ENCODE measurements at places on chromosomes 3 and 15.

GRCh38 chr15:48851956-48852355 is 26.0 kb upstream of the EID1 start:
- no peak for DNase-seq

DNA sequence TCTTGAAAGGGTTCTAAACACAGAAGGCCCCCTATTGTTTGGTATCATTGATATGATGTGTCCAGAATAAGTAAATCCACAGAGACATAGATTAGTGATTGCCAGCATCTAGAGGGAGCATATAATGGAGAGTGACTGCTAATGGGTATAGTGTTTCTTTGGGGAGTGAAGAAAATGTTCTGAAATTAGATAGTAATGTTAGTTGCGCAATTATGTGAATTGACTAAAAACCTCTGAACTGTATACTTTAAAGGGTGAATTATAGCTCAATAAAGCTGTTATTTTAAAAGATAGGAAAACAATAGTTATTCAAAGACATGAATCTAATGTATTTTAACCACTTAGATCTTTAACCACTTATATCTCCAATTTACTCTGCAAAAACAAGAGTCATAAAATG is 6.0 kb downstream of the SPICE1 start:
- no peak for DNase-seq

GRCh38 chr3:43071313-43071893 is 34.5 kb downstream of the POMGNT2 start:
- no peak for DNase-seq

- peak; percentile 35 for DNase-seq
Measured at GRCh38 chr3:167728176-167728575, 6.5 kb downstream of the PDCD10 start.

DNA sequence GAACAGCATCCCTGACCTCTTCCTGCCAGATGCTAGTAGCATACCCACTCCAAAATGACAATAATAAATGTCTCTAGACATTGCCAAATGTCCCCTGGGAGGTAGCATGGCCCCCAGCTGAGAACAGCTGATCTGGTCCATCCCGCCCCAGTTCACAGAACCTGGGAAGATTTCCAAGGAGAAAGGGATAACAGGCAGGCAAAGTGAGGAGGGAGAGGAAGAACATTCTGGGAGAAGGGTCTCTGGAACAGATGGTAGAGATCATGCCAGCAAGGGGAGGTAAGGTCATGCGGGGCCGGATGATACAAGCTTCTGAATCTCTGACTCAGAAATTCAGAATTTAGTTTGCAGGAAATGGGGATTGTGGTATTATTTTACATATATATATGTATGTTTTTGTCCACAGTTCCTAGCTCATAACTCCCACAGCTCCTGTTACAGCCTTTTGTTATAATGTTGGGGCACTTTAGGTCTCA is 192.7 kb downstream of the SUCLG2 start:
- no peak for DNase-seq

DNA sequence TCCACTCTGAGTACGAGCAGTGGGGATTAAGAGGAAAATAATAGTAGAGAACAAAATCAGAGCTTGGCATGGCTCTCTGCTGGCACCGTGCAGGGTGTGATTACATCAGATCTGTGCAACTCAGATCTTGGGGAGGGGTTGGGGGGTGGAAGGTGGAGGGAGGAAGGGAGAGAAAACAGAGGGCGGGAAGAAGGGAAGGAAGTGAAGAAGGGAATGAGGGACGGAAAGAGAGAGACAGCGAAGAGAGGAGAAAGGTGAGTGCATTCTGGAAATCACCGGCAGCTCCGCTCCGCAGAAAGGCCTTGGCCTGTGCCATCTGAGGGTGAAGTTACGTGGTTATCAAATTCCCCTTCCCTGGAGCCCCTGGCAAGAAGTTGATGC is 31.0 kb upstream of the ADAMTS17 start:
- DNase-seq, result no peak

DNA sequence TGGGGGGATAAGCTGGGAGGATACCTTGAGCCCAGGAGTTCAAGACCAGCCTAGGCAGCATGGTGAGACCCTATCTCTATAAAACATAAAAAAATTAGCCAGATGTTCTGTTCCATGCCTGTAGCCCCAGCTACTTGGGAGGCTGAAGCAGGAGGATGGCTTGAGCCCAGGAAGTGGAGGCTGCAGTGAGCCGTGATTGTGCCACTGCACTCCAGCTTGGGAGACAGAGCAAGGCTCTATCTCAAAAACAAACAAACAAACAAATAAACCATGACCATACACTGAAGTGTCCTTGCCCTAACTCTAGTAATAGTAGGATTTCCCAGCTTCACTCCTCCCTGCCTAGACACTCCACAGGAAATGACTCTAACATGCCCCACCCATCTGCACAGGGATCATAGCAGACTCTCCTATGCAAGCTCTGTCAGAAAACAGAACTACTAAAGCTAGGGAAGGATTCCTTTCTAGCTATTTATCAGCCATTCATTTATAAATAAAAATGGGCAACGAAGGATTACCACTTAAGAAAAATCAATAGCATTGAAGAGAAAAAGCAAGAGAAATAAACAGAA is 4.6 kb downstream of the ERICH6 start:
- DNase-seq, result no peak

DNA sequence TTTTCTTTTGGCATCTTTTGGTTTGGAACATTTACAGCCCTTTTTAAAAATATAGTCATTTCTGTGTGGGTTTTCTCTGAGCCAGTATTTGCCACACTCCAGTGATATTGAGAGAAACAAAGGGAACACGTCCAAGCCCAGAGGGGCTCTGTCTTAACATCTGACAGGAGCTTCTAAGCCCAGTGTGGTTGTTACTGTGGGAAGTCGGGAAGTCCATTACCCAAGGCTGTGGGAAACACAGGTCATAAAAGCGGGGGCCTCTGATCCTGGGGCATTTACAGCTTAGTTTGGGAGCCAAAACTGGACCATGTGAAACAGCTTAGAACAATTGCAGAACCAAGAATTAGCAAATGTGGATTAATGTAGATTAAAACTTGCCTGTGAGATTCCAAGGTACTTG is 123.0 kb downstream of the PTPRG start:
- DNase-seq, result peak; percentile 93

- no peak for DNase-seq
Measured at GRCh38 chr3:78285032-78285728, 1245.3 kb downstream of the ROBO2 start.

- peak; percentile 60 for DNase-seq
Measured at GRCh38 chr3:105394177-105394576, 27.5 kb downstream of the ALCAM start.

DNA sequence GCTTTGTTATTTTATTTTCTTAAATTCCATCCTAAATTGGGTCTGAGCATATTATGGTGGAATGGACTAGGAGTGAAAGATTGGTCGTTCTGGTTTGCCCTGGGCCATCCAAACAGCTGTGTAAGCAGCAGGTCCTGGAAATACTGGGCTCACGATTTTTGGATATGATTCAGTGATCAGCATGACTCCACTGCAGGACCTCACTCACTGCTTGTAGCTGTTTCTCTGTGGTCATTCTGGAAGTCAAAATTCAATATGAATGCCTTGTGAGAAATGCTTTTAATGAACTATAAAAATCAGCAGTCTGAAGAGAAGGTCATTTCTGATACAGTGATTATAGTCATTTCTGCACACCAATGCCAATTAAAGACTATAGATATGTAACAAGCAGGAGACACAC is 185.0 kb downstream of the RBMS3 start:
- DNase-seq, result no peak

GRCh38 chr3:197007953-197008352 is 21.7 kb downstream of the MELTF start:
- DNase-seq, result no peak

- DNase-seq, result no peak
Measured at GRCh38 chr15:58472821-58473581, 41.2 kb downstream of the LIPC start.

DNA sequence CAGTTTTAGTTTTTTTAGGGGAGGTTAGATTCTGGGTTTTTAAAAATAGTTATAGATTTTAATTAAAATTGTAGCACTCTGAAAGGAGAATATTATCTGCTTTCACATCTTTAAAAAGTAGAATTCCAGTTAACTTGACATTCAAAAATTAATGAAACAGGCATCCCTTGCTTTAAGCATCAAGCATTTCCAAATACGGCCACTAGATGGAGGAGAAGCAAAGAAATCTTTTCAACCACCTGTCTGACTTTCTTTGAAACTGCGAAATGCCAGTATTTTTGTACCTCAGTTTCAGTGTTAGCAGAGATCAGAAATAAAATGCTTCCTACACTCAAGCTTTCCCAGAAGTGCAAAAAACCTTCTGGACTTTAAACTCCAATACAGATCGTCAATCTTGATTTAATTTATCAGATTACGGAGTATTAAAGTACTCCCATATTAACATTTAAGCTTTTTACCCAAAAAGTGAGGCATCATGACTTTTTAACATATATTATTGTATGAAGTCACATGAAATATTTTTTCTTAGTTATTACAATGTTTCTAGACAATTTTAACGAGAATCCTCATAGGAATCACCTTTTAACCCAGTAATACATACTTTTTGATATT is 153.3 kb downstream of the P3H2 start:
- DNase-seq, result no peak

DNA sequence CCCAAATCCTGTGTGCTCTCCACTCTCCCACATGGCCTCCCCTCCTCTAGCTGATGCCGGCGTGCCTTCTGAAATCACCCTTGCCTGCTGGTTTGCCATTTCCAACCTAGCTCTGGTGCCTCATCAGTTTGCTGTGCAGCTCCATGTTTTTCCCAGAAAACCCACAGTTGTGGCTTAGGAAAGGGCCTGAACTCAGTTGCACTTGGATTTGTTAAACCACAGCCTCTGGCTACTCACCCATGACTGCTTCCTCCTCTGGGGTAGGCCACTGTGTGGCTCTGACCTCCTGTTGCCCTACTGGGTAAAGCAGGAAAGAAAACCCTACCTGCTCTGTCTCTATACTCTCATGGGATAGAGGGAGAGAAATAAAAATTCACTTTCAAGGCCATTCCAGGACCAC is 97.3 kb downstream of the DAPK2 start:
- DNase-seq, result no peak

DNA sequence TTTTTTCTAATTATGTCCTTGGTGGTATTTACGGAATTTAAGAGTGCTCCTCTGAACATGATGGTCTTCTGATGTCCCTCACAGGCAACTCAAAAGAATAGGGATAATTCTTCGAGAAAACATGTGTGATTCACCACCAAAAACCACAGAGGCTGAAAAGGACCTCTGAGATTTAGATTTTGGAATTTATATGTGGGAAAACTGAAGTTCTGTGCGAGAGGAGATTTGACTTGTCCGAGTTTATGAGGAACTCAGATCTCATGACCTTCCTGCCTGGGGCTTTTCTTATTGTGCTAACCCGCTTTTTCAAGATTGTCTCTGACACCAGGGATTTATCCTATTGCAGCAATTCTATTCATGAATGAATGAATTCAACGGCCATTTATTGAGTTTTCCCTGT is 142.4 kb downstream of the FAM43A start:
- no peak for DNase-seq

DNA sequence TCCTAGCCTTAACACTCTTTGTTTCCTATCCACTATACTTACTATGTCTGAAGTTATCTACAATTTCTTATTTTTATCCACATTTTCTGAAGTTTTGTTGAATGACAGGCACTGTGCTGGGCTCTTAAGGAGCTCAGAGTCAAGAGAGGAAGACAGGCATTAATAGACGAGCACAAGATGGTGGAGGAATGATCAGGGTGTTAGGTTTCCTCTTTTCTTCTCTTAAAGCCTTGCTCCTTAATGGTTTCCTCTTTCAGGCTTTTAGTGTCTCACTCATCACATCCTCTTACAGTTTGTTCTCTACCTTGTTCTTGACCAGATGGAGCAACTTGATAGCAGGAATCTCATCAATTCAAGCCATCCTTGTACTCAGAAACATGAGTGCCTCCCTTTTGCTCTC is 52.9 kb upstream of the BCL6 start:
- DNase-seq, result no peak

DNA sequence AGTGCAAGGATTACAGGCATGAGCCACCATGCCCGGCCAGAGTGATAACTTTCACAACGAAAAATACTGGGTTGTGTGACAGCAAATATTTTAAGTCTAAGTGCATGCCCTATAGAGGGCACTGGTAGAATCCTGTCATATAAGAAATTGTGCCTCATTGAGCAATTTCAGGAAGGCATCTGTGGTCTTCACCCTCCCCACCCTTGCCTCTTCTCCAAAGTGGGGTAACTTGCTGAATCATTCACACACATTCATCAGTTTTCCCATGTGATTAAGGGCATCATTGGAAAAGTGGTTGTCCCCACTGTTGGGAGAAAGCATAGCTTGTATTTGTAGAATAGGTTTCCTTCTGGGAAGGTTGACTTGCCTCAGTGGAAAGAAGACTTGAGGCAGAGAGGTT is 9.2 kb downstream of the MITF start:
- DNase-seq, result no peak

DNA sequence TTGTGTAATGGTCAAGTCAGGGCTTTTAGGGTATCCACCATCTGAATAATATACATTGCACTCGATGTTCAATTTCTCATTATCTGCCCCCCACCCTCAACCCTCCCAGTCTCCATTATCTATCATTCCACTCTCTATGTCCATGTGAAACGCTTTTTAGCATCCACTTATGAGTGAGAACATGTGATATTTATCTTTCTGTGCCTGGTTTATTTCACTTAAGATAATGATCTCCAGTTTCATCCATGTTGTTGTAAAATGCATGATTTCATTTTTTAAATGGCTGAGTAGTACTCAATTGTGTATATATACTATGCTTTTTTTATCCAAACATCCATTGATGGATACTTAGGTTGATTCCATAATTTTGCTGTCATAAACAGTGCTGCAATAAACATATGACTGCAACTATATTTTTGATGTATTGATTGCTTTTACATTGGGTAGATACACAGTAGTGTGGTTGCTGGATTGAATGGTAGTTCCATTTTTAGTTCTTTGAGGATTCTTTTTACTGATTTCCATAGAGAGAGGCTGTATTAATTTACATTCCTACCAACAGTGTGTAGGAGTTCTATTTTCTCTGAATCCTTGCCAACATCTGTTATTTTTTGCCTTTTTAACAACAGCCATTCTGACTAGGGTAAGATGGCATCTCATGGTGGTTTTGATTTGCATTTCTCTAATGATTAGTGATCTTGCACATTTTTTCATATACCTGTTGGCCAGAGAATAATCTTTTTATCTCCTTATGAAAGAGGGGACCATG is 332.9 kb upstream of the TGFBR2 start:
- DNase-seq, result no peak

DNA sequence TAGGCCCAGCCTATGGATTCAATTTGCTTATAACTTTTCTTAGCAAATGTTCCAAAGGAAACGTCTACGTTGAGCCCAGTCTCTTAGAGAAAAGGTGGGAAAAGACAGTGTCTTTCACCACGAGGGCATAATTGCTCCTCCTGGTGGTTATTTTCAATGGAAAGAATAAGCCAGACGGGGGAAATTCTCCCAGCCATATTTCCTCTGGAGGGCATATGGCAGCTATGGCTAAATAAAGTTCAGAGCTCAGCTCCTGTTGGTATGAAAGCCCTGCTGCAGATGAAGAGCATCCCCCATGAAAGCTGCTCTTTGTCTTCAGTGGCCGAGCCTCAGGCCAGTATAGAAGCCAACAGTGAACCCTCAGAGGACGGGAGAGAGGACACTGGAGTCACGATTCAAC is 297.9 kb downstream of the RYR3 start:
- DNase-seq, result no peak

GRCh38 chr3:173065543-173065981 is 75.5 kb downstream of the SPATA16 start:
- no peak for DNase-seq

GRCh38 chr15:38638811-38639210 is 74.2 kb upstream of the RASGRP1 start:
- DNase-seq, result no peak

- no peak for DNase-seq
Measured at GRCh38 chr3:32202496-32202895, 36.0 kb upstream of the CMTM8 start.
